ENCODE measurements at places on chromosomes 7 and 10.

DNA sequence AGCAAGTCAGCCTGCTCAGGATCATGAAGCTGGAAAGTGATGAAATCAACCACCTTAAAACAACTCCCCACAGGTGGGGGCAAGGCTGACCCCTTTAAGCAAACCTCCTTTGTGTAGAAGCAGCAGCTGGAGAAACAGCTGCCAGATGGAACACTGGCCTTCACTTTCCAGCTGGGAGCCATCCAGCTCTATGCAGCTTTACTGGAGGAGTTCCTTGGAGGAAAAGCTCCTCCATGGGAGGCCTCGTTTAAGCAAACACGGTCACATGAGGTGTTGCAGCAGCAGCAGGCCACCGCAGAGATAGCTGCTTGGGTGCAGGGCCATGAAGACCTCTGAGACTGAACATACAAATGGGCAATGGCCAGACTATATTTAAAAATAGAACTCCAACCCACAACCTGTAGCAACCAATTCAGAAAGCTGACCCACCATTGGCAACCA is 13.0 kb upstream of the DLG5 start:
- no peak for DNase-seq

DNA sequence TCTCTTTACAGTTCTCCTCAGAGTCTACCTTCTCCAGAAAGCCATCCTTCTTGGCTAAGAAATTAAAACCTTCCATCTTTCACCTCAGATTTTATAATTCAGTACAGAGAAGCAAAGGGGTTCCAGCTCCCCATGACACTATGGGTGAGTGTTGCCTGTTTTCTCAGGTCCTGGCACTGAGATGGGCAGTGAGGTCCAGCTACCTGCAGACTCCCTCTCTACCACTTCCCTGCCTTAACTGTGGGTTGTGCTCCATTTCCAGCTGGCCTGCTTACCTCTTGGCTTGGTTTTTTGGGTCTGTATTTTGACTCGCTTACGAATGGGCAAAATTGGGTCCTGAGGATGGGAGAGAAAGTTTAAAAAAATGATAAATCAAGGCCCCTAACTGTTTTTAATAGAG is 26.3 kb downstream of the ZCWPW1 start:
- no peak for DNase-seq

DNA sequence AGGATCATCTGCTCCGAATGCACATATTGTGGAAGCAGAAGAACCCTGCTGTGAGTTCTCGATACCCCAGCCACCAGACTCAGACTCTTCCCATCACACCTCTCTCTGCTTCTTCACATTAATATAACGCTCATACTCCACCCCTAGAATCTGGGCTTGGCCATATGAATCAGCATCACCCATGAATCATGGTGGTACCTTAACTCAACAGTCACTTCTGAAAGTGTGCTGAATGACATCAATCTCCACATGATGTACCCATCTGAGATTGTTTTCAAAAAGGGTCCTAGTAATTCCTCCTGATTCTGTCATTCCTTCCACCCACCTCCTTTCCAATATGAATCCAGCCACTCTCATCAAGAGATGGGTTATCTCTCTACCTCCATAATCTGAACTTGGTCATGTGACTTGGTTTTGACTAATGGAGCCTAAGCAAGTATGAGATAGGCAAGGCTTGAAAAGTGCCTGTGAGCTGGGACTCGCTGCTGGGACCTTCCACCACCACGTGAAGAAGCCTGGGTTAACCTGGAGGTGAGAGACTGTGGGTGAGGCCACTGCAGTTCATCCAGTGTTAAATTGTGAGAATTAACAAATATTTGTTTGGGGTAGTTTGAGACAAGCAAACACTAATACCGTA is 15.4 kb downstream of the YWHAG start:
- DNase-seq = no peak

GRCh38 chr10:93346108-93346507 is 136.0 kb downstream of the MYOF start:
- DNase-seq = no peak

DNA sequence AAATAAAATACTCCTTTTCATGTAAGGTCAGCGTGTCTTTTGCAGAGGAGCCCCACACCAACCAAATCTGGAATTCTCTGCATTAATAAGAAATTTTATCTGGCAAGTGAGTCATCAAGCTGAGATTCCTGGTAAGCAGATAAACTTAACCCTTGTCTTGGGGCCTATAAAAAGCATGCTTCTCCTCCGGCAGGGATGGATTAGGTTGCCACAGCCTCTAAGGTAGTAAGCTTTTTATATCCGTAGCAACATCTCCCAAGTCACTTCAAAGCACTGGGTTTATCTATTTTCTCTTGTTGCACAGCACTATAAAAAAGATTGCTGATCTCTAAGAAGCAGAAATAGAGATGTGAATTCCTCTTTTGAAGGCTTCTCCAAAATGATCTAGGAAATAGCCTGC is 202.8 kb upstream of the NOBOX start:
- DNase-seq = no peak

DNA sequence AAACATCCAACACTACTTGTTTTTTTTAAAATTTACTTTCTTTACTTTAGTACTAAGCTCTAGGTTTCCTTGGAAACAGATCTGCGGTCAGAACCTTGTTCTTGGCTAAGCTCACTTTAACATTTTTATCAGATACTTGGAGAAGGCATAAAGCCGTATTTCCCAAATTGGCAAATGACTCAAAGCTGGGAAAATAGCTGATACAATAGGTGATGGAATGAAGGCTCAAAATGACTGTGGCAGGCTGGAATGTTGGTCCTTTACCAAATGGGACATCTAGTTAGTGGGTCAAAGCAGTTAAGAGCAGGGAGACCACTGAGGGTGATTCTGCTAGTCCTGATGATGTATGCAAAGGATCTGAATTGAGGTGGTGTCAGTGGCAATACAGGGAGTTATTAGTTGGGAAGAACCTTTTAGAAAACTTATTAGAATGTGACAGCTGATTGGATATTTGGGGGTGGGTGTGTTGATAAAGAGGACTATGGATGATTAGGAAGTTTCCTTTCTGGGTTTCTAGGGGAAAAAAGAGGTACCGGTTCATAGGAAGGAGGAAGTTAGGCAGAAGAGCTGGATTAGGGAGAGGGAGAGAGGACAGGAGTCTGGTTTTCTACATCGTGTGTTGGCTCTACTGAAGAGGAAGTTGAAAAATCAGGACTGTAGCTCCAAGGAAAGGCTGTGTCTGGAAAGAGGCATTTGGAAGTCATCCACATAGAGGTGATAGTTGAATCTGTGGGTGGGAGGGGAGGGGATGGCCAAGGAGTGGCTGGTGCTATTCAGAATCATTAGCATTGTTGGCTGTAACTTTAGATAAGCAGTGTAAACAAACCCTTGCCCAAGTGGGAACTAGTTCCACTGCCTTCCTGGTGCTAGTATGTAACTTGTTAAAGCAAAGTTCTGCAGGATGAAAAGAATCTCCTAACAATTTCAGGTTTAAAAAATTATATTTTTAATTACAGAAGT is 13.1 kb downstream of the PLCE1 start:
- DNase-seq = no peak

DNA sequence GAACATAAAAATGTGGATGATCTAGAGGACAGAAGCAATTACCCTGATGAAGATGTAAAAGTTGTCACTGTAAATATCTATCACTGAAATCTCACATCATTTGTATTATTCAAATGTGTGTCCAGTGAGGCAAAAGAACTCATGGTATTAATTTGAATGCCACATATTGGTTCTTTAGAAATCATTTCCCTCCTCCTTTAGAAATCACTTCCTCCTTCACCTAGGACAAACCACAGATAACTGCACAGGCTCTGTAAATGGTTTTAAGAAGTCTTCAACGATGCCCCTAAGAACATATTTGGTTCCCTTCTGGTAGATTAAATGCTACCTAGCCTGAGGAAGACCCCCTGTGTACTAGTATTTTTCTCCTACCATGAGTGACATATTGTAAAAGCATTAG is 33.1 kb upstream of the ZNF518A start:
- DNase-seq = no peak

DNA sequence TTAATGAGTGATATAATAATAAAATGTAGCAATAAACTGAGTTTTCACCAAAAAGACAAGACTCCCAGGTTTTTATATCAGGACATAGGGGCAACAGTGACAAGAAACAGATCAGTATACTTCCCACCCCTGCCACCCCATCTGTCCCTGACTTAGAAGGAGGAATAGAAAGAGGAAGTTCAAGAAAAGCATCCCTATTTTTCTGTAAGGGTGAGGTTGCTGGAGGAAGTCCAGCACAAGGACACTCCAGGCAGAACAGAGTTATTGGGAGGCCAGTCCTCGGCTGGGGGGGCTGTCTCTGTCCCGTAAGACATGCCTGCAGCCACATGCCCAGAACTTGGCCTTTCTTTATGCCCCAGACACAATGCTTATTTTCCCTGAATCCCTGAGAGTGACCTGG is 16.5 kb upstream of the TLX1 start:
- DNase-seq = no peak

DNA sequence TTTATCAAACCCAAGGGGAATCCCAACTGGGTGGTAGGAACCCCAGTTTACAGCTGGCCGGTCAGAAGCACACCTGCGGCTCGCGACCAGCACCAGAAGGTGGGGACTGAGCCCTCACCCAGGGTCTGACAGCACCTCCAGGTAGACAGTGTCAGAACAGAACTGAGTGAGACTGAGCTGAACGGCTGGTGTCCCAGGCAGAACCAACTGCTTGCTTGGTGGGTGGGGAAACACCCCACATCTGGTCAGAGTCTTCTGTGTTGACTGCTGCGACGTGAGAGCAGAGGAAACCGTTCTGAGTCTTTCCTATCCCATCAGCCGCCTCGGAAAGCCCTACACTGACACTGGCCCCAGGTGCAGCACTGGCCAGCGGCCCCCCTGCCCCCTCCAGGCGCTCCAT is 160.7 kb downstream of the MAD1L1 start:
- DNase-seq = no peak

DNA sequence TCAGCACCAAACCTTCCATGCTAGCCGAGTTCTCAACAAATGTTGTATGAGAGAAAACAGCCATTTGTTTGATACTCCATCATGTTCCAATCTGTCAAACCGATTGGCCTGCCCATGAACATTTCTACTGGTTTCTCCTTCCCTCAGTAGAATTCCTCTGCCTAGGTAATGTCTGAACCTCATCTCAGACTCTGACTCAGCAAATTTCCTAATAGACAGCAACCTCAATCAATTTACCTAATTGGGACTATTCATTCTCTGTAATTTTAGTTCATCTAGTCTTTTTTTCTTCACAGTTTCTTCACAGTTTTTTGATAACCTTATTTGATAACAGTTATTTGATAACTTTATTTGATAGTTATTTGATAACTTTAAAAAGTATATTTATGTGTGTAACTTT is 585.1 kb downstream of the DNAJB9 start:
- DNase-seq = no peak

- no peak for DNase-seq
Observed at GRCh38 chr7:140060243-140060630, 2.5 kb downstream of the PARP12 start.

- no peak for DNase-seq
Observed at GRCh38 chr10:65142641-65143435, 1621.6 kb downstream of the REEP3 start.

DNA sequence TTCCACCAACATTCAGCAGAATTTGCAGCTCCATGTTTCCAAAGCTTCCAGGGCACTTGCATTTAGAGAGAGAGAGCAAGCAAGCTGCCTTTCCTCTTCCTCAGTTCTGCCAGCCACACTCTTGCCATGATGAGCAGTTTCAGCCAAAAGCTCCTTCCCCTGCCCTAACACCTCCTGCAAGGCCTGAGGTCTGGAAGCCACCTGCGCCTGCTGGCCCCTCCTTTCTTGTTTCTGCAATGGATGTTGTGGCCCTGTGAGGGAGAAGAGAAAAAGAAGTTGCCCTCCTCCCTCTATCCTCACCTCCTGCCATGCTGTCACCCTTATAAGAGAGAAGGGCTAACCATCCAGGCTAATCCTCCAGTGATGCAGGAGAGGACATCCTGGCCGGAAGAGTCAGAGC is 48.7 kb downstream of the IKZF1 start:
- no peak for DNase-seq

- no peak for DNase-seq
Observed at GRCh38 chr10:4101918-4102654, 317.1 kb upstream of the KLF6 start.

DNA sequence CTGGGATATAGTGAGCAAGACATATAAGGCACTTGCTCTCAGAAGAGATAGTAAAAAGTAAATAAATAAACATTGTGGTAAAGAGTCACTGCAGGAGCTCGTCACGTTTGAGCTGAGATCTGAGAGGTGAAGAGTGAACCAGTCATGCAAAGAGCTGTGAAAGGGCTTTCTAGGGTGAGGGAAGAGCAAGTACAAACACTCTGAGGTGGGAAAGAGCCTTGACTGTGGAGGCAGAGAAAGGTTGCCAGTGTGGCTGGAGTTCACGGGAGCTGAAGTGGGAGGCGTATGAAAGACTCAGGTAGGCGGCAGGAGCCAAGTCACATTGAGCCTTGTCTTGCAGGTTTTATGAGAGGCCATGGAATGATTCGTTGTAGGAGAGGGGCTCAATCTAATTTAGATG is 141.0 kb downstream of the C1GALT1 start:
- no peak for DNase-seq

GRCh38 chr10:6070660-6071059 is 8.5 kb upstream of the IL2RA start:
- no peak for DNase-seq

DNA sequence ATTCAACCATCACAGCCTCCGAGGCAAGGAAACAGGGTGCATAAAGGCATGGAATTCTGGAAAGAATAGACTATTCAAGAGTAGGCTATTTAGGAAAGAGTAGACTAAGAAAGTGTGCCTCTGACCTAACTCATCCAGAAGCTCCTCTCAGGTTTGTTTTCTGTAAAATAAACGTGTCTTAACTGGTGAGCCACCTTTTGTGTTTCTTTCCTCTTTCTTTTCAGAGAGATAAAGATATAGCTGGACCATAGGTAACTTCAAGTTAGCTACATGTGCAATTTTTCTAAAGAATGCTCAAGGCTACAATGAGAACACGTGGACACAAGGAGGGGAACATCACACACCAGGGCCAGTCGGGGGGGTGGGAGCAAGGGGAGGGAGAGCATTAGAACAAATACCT is 577.0 kb downstream of the TYW1 start:
- no peak for DNase-seq

GRCh38 chr7:46975493-46975892 is 606.4 kb downstream of the TNS3 start:
- DNase-seq = no peak

GRCh38 chr7:77958436-77958835 is 159.9 kb downstream of the PHTF2 start:
- no peak for DNase-seq

GRCh38 chr7:23268746-23269145 is 22.2 kb downstream of the GPNMB start:
- no peak for DNase-seq

- DNase-seq = no peak
Observed at GRCh38 chr10:69662901-69663300, 32.9 kb downstream of the FAM241B start.

GRCh38 chr10:112926906-112927688 is 22.9 kb upstream of the TCF7L2 start:
- DNase-seq = no peak

DNA sequence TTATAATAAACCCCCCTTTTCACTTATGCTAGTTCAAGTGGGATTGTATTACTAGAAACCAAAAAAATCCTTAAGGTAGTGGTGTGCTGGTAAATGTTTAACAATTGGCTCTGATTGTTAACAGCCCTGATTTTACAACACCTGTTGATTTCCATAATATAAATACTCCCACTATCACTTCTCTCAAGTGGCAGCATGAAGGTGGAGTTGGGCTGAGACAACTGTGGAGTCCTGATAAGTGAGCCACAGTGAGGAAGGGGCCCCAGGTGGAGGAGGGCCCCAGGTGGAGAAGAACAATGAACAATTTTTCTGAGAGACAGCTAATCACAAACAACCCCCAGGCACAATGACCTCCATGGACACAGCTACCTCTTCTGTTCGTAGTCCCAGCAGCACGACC is 26.4 kb downstream of the SSMEM1 start:
- no peak for DNase-seq
